SJCRH30 (cell line): ENCODE measurements at places on chromosomes 3 and 15. TPM values are rescaled to one million over a fixed set of nuclear protein-coding genes. Genes with fewer than 3 reads are reported as not detected.

KBTBD12 gene
- not detected in 2 replicates for total RNA-seq

DNA sequence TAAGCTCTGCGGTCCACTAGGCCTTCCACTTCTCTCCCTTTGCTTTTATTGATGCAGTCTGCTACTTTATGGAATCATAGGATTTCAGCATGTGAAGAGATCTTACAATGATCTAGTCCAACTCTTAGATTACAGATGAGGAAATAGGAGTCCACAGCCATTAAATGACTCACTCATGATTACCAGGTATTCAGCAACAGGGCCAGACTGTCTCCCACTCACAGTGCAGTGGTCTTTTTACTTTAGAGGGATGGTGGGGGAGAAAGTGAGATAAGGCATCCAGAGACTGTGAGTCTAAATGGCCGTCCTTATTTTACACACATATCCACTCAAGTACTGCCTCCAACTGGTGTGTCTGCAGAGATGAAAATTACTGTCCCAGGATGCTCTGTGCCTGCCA, 88.5 kb upstream of the SKOR1 start:
- H3K4me3 ChIP-seq: no peak overlapping the region
- H3K36me3 ChIP-seq: no peaks in the 10 kb centered on the region
- no peaks in the 10 kb centered on the region for H3K4me1 ChIP-seq
- no peaks in the 10 kb centered on the region for H3K27me3 ChIP-seq

DNA sequence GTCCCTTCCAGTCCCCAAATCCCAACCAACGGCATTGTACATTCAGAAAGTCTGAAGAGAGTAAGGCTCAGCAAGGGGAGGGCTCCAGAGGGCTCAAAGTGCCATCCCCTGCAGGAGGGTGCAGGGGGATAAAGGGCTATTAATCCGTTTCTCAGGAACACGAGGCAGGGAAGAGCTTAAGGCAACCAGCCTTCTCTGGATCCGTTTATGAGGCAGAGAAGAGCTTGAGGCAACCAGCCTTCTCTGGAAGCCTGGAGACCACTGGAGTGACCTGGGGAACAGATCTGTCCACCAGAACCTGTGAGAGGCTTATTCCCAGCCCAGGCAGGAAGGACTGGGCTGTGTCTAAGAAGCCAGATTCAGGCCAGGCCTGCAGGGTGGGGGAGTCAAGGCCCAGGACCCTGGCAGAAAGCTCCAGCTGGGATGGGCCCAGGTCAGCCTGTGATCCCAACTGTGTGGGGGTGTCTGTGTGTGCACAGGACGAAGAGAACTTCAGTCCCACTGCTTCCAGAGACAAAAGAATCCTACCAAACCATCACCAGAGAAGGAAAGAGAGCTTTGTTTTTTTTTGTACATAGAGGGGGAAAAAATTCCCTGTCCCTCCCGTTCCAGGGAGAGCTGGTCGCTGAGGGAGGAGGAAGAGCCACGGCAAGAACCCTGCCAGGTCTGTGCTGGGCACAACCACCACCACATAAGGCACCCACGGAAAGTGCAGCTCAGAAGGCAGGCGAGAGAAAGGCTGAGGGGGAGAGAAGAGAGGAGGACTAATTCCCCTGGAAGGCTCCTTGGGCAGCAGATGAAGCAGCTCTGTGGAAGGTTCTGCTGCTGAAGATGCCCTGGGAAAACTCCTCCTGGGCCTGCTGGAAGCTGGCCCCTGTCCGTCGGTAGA, 1.6 kb upstream of the ULK3 start:
- no peak overlapping the region for H3K27ac ChIP-seq
- H3K27me3 ChIP-seq: no peaks in the 10 kb centered on the region
- peaks cover 9% of the 10 kb centered on the region; the same call in 1 of the 2 replicates for H3K36me3 ChIP-seq
- no peak overlapping the region for H3K4me3 ChIP-seq
- H3K4me1 ChIP-seq: peaks cover 5% of the 10 kb centered on the region; the same call in 1 of the 2 replicates

GRCh38 chr15:90002428-90002844, 1.3 kb downstream of the ZNF710 start:
- H3K36me3 ChIP-seq: no peaks in the 10 kb centered on the region
- no peaks in the 10 kb centered on the region for H3K27me3 ChIP-seq
- H3K4me1 ChIP-seq: peaks cover 2% of the 10 kb centered on the region; the same call in 1 of the 2 replicates

IQCF5 gene
- total RNA-seq: not detected in 2 replicates

CCR8 gene
- total RNA-seq: not detected in 2 replicates

GRCh38 chr15:89870006-89870405, 23.8 kb downstream of the AP3S2 start:
- no peak overlapping the region for H3K4me3 ChIP-seq
- peaks cover 10% of the 10 kb centered on the region for H3K36me3 ChIP-seq
- DNase-seq: no peak
- H3K4me1 ChIP-seq: no peaks in the 10 kb centered on the region
- H3K27me3 ChIP-seq: no peaks in the 10 kb centered on the region
- no peak overlapping the region for H3K27ac ChIP-seq

DNA sequence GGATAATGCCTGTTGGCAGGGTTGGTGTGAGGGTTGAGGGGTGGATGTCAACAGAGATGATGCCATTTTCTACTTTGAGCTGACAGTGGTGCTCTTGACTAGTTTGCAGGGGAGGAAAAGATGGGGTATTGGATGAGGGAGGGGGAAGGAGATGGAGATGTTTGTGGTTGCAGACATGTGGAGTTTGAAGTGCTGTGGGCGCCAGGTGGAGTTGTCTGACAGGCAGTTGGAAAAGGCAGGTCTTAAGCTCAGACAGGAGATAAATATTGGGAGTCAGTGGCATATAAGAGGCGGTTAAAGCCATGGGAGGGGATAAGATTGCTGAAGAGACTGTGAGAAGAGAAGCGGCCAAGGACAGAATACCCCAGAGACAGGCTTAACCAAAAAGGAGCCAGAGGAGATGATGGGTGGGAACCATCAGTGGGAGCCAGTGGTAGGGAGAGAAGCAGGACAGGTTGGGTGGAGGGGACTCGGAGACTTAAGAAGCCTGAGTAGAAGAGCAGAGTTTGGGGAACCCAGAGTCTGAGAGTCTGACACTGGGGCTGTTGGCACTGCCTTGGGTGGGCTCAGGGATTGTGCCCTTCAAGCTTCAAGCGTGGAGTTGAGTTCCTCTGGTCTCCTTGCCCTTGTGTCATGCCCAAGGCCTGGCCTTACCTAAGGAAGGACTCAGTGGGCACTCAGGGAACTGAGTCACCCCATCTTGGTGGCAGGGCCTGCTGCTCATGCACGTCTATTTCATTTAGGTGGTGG, 13.9 kb downstream of the COPG1 start:
- no peaks in the 10 kb centered on the region for H3K4me1 ChIP-seq
- no peak overlapping the region for H3K4me3 ChIP-seq
- no peak overlapping the region for H3K27ac ChIP-seq

GABRB3 gene
- total RNA-seq: 5.2 and 6.1 TPM in 2 replicates

DNA sequence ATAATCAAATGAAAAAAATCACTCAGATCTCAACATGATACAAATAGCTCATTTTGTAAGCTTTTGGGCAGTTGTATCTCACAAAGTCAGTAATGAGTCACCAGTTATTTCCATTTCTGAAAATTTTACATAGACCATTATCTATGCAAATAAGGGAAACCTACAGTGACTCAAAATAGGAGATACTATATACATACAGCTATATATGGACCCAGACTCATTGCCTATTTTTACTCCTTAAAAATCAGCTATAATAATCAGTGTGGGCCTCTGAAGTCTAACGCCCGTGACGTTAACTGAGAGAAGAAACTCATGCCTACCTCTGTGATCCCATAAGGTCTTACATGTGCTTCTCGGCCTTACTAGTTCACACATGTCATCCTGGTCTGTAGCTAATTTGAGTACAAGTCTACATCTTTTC, 31.6 kb downstream of the LRIG1 start:
- peaks cover 10% of the 10 kb centered on the region for H3K4me1 ChIP-seq
- DNase-seq: no peak
- H3K27me3 ChIP-seq: no peaks in the 10 kb centered on the region
- H3K27ac ChIP-seq: no peak overlapping the region
- H3K36me3 ChIP-seq: no peaks in the 10 kb centered on the region
- no peak overlapping the region for H3K4me3 ChIP-seq

DNA sequence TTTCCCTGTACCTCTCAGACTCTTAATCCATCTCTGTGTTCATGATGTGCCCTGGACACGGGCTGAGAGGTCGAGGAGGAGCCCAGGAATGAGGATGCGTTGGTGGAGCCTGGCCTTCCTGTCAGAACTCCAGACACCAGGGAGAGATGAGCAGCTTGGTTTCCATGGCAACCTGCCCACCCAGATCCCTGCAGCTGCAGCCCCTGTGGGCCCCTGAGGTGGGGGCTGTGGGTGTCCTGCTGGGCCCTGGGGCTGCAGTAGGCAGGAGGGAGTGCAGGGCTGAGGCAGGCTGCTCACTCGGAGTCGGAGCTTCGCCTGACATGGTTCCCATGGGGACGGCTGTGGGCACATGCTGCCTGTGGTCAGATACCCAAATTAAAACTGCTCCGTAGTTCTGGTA, 7.7 kb upstream of the SCN10A start:
- no peak overlapping the region for H3K27ac ChIP-seq
- DNase-seq: no peak
- H3K27me3 ChIP-seq: no peaks in the 10 kb centered on the region
- H3K36me3 ChIP-seq: no peaks in the 10 kb centered on the region
- no peak overlapping the region for H3K4me3 ChIP-seq
- no peaks in the 10 kb centered on the region for H3K4me1 ChIP-seq

FBXO40 gene
- 0.02 and 0.03 TPM in 2 replicates for total RNA-seq

GRCh38 chr3:81375921-81376320, 385.5 kb downstream of the GBE1 start:
- DNase-seq: peak; percentile 37
- no peaks in the 10 kb centered on the region for H3K27me3 ChIP-seq
- no peak overlapping the region for H3K4me3 ChIP-seq
- no peaks in the 10 kb centered on the region for H3K4me1 ChIP-seq

SNX22 gene
- total RNA-seq: 1.5 and 1.6 TPM in 2 replicates

SLC28A2 gene
- not detected in 2 replicates for total RNA-seq

SIDT1 gene
- total RNA-seq: 0.20 and 0.42 TPM in 2 replicates

GRCh38 chr15:65363306-65363705, 14.5 kb downstream of the IGDCC3 start:
- H3K4me3 ChIP-seq: no peak overlapping the region
- no peak for DNase-seq
- H3K4me1 ChIP-seq: peaks cover 27% of the 10 kb centered on the region
- H3K36me3 ChIP-seq: no peaks in the 10 kb centered on the region
- H3K27me3 ChIP-seq: no peaks in the 10 kb centered on the region

- no peaks in the 10 kb centered on the region for H3K4me1 ChIP-seq
- no peaks in the 10 kb centered on the region for H3K36me3 ChIP-seq
- no peak overlapping the region for H3K27ac ChIP-seq
- H3K4me3 ChIP-seq: no peak overlapping the region
- H3K27me3 ChIP-seq: no peaks in the 10 kb centered on the region
- DNase-seq: no peak
Measured at GRCh38 chr3:168981396-168981795, 682.1 kb downstream of the MECOM start.

DNA sequence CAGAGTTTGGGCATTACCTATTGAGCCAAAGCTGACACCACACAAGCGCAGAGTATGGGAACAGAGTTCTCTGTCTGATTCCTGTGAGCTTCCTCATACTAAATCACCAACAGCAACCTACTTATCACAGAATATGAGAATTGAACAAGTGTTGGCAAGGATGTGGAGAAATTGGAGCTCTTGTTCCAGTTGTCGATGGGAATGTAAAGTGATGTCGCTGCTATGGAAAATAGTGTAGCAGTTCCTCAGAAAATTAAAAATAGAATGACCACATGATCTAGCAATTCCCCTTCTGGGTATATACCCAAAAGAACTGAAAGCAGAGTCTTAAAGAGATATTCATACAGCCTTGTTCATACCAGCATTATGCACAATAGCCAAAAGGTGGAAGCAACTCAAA, 33.4 kb downstream of the CD86 start:
- H3K27ac ChIP-seq: no peak overlapping the region
- no peaks in the 10 kb centered on the region for H3K27me3 ChIP-seq
- H3K4me1 ChIP-seq: no peaks in the 10 kb centered on the region
- no peaks in the 10 kb centered on the region for H3K36me3 ChIP-seq
- no peak overlapping the region for H3K4me3 ChIP-seq

DNA sequence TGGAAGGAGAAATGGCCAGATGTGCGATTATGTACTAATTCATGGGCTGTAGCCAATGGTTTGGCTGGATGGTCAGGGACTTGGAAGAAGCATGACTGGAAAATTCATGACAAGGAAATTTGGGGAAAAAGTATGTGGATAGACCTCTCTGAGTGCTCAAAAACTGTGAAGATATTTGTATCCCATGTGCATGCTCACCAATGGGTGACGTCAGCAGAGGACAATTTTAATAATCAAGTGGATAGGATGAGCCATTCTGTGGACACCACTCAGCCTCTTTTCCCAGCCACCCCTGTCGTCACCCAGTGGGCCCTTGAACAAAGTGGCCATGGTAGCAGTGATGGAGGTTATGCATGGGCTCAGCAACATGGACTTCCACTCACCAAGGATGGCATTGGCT, 490.9 kb upstream of the CBLB start:
- H3K27ac ChIP-seq: no peak overlapping the region
- no peaks in the 10 kb centered on the region for H3K4me1 ChIP-seq
- DNase-seq: no peak
- no peaks in the 10 kb centered on the region for H3K27me3 ChIP-seq
- no peak overlapping the region for H3K4me3 ChIP-seq
- no peaks in the 10 kb centered on the region for H3K36me3 ChIP-seq

- no peaks in the 10 kb centered on the region for H3K36me3 ChIP-seq
- H3K27ac ChIP-seq: no peak overlapping the region
- H3K4me1 ChIP-seq: no peaks in the 10 kb centered on the region
- no peaks in the 10 kb centered on the region for H3K27me3 ChIP-seq
Measured at GRCh38 chr3:182212479-182213076, 500.9 kb downstream of the SOX2 start.

GRCh38 chr15:90680371-90680935, 36.7 kb upstream of the BLM start:
- H3K36me3 ChIP-seq: no peaks in the 10 kb centered on the region
- no peak overlapping the region for H3K4me3 ChIP-seq
- no peak overlapping the region for H3K27ac ChIP-seq
- DNase-seq: no peak
- no peaks in the 10 kb centered on the region for H3K27me3 ChIP-seq

GRCh38 chr15:87734571-87735373, 521.8 kb downstream of the NTRK3 start:
- no peaks in the 10 kb centered on the region for H3K36me3 ChIP-seq
- no peak overlapping the region for H3K4me3 ChIP-seq
- peak overlapping the region; percentile 68 for H3K27ac ChIP-seq

DNA sequence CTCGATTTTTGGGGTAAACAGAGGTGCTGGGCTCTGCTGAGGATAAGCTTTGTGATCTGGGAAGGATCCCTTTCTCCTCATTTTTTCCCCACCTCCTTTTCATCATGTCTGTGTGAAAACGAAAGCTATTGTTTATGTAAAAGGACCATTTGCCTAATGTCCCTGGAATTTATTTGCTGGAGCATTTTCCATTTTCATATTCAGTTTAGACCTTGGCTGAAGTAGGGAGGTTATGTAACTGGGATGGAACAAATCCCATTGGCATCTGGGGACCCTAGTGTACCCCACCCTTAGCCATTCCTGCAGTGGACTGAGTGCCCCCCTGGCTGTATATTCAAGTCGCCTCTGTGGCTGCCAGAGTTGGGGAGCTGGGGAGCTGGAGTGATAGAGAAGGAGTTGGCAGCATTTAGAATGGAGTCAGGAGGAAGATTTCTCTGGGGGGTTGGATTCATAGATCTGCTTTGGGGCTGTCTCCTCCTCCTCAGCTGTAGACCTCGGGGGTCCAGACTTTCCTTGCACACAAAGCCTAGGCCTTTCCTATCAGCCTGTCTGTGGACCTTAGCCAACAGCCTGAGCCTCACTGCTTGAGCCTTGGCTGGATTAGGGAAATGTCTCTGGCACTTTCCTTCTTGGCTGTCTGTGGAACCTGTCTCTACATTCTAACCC, 270.4 kb upstream of the CTDSPL start:
- H3K27ac ChIP-seq: no peak overlapping the region
- no peak overlapping the region for H3K4me3 ChIP-seq
- no peaks in the 10 kb centered on the region for H3K27me3 ChIP-seq
- DNase-seq: no peak
